ENCODE measurements at places on chromosomes 11 and 22.
A peak's percentile ranks its signal among the peaks of the same experiment; 100 is the strongest.

- no peak for DNase-seq
Observed at GRCh38 chr11:30585892-30586250, 282 bp downstream of the MPPED2 start.

DNA sequence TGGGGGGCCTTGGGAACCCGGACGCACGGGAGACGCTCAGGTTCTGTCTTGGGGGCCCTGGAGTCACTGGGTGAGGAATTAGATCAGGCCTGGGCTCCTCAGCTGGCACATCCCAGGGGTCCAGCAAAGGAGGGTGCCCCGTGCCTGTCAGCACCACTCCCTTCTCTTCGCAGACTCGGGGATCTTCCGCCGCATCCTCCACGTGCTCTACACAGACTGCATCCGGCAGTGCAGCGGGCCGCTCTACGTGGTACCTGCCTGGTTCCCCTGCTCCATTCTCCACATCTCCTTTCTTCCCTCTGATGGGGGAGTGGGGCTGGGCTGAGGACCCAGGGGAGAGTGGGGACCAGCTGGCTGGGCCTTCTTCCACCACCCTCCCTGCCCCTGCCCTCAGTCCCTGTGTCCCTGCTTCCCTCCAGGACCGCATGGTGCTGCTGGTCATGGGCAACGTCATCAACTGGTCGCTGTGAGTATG lies 6.7 kb upstream of the TAGLN start:
- DNase-seq = no peak

DNA sequence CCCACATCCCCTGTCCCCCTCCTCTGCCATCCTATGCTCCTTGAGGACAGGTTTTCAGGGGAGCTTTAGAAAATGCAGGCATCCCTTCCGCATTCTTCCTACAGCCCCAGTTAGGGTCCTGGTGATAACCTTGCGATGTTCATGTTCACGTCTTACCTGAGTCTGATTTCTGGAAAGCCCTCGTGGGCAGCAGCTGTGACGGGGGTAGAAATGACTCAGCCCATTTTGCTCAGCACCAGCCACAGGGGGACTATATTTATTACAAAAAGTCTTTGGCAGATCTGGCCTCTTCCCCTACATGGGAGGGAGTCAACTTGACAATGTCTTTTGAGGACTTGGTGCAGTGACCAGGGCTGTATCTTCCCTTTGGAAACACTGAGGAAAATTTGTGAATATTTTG lies 12.3 kb downstream of the PKNOX2 start:
- DNase-seq = no peak

DNA sequence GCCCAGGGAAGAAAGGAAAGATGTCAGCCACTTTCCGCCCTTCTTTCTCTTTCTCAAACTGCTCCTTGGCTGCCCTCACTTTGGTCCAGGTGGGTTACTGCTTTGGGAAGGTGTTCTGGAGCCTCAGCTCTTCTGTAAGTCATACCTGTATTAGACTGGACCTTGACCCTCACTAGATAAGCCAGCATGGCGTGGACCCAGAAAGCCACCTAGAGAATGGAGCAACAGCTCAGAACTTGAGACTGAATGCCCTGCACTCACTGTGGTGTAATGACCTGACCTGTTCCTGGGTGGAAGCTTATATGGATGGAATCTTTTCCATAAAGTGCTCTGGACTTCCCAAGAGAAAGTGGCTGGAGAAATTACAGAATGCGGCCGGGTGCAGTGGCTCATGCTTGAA lies 15.6 kb downstream of the ACP2 start:
- no peak for DNase-seq

- DNase-seq = no peak
Observed at GRCh38 chr11:128284634-128285033, 302.7 kb downstream of the ETS1 start.

GRCh38 chr11:133911171-133911570 lies 45.6 kb downstream of the IGSF9B start:
- DNase-seq = no peak

DNA sequence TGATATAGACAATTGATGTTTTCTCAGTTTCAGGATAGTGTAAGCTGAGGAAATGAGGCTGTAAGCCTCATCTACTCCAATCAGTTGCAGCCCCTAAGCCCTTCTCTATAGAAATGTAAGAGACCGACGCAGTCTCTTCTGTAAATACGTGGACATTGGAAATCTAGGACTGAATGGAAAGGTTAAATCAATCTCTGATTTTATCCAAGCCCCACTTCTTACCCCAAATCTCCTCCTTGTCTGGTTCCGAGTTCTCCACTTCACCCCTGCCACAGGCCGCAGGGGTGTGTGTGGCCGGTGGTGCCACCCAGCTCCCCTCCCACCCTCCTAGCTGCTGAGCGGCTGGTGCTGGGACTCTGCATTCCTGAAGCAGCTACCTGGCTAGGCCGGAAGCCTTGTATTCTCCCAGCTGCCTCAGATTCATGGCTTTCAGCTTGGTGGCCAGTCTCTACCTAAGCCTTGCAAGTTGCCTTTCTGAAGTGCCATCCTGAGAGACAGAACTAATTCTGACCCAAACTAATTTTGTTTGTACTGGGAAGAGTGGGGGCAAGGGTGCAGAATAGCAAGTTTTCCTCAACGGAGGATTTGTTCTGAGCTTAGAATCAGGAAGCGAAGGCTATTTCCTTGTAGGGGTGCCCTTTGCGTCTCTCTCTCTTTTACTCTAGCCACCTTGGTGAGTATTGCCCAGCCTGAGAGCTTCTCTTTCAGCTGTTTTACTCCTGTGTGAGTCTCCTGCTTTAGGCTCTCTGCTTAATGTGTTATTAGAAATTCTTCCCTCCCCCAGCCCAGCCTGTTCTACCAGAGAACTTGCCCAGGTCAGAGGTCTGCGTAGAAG lies 749 bp downstream of the VWA5A start:
- DNase-seq = no peak

DNA sequence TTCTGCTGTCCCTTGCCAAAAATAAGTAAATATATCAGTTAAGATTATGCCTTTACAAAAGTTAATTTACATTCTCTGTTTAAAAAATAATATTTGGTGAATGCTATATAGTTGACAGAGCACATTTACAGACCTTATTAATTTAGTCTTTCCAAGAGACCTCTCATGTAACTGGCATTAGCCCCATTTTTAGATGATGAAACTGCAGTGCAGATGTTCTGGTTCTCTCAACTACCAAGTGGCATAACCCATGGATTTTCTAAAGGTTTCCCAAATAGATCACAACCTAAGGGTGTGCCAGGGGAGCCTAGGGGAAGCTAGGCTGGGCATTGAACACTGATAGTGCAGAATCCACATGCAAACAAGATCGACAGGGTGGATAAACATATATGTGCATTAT lies 88.5 kb downstream of the RNF169 start:
- no peak for DNase-seq

- no peak for DNase-seq
Observed at GRCh38 chr11:96524475-96524874, 134.7 kb downstream of the JRKL start.

- no peak for DNase-seq
Observed at GRCh38 chr22:20589614-20590476, 82.4 kb downstream of the MED15 start.

- DNase-seq = no peak
Observed at GRCh38 chr11:67731583-67731982, 57.2 kb upstream of the ALDH3B2 start.

GRCh38 chr11:108009497-108010370 lies 1.0 kb downstream of the CUL5 start:
- no peak for DNase-seq

DNA sequence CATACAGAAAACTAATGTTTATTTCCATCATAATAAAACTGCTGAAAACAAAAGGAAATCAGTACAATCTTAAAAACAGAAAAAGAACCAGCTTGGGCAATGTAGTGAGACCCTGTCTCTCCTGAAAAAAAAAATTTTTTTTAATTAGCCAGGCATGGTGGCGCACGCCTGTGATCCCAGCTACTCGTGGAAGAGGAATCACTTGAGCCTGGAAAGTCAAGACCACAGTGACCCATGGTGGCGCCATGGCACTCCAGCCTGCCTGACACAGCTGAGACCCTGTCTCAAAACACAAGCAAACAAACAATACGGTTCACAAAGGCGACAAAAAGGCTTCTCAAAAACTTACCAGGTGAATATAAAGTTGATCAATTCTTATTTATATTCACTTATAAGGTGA lies 289.7 kb downstream of the BRD1 start:
- DNase-seq = no peak

DNA sequence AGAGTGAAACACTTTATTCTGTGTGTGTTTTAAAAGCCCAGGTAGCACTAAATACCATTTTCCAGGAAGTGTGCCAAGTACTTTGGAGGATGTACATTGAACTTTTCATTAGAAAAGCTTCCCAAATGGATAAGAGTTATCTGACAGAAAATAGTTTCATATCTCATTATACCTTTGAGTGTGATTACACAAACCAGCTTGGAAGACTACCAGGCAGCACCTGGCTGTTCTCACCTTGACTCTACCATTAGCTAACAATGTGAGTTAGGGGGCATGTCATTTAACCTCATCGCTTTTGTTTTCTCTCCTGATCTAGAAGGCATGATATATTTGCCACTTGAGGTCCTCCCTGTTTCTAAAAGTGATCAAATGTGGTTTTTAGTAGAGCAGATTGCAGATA lies 50.2 kb downstream of the GRM5 start:
- DNase-seq = no peak

DNA sequence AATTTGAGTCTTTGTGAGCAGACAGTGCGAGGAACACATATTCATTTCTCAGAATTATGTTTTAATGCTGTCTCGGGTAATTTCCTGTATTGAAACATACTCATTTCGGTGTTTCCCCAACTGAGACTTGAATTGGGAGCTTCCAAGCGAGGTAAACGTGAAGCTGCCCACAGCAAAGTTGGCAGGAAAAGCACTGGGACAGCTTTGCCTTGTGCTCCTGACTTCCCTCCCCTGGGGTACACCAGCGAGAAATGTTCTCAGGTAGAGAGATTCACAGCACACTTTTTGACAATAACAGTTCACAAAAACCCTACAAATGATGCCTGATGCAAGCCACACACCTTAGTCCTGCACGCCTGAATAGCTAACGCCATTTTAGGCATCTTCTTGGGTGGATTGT lies 3.1 kb downstream of the HTR3B start:
- DNase-seq = no peak

GRCh38 chr11:64746486-64746885 lies 2.5 kb upstream of the RASGRP2 start:
- no peak for DNase-seq

- DNase-seq = no peak
Observed at GRCh38 chr11:124179310-124179709, 3.8 kb upstream of the OR10D3 start.

GRCh38 chr11:83054001-83054400 lies 17.7 kb downstream of the RAB30 start:
- no peak for DNase-seq

- DNase-seq = no peak
Observed at GRCh38 chr11:16448123-16448717, 91.9 kb upstream of the SOX6 start.

DNA sequence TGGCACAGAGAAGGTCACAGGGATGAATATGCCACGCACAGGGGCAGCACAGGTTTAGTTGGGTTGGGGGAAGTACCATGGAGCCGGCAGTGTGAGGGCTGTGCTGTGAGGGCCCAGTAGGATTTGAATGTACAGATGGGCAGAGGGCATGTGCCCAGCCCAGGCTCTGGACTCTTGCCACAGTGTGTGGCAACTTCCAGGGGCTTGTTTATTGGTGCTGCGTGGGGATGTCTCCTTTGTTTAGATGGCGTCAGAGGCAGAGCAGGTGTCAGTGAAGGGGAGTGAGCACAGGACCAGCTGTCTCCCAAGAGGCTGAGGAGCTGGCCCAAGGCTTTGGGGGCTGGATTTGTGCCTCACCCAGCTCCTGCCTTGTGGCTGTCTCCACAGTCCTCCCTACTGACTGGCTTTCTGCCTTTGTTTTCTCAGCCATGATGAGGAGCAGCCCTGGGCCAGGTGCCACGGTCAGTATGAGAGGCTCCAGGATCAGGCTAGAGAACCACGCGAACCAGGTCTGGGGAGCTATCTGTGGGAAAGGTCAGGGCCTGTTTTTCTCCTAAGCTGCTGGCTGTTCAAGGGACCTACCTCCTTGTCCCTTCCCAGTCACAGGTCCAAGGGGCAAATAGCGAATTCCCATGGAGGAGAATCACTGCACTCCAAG lies 21.9 kb downstream of the SUN2 start:
- DNase-seq = peak; percentile 55

DNA sequence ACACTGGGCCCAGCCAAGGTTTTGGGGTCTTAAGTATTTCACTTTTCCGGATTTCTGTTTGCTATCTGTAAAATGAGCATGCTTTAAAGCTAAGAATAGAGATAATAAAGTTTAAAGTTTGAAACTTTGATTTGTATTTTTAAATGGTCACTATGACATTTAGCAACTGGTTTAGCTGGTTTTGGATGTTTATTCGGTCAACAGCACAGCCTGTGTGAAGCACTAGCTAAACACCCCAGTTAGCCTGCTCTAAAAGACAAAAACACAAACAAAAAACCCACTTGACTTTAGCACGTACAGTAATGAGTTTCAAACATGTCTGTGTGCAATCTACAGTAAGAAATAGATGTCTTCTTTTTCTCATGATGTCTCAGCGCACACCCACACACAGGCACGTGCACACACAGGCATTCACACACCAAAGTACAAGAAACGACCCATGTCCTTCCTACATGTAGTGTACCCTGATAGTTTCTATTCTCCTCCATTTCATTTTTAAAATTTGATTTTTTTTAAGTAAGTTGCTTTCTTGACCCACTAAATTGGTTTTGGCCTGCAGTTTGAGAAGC lies 29.4 kb downstream of the SLC1A2 start:
- DNase-seq = no peak

Data from COR-L47 (cell line).